Activated T-helper 1 cell treated with Interleukin-2 at 50 U/mL for 16 hours (primary cell): ENCODE measurements at places on chromosomes 4 and X.

DNA sequence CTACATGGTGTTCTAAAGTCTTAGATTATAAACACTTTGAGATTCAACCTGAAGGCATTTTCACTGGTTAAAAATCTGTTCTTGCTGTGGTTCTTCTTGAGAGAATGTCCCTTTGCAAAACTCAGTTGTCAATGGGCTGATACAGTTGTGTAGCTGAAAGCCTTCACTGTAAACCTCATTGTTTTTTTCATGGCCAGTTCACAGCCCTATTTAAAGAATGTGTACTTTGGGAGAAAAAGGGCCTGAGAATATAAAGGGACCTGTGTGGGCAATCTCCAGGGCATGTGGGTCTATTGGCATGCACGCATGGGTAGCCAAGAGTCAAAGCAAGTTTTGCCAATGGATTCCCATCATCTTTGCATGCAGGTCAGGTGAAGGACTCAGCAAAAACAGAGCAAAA, 7.8 kb upstream of the MAP7D3 start:
- DNase-seq, result no peak

DNA sequence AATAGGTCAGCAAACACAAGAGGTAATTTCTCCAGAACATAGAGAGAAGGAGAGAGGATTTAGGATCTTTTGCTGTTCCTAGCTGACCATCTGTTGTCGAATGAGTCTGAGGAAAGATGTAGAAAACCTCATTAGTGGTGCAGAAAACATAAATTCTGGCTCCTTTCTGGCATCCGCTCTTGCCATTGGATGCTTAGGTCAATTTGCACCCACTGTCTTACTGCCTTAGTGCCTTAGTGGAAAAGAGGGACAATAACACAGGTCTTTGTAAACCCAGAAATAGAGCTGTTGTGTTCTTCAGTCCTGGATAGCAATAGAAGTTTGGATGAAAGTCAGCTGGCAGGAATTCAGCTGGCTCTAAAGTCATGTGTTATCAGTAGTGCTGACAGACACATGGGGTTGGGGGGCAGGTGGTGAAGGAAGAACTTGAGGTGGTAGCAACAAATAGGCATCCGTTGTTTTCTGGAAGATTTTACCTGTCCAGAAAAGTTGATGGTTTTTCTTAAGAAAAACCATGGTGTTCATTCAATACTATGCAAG, 78.2 kb downstream of the GLRA2 start:
- DNase-seq, result no peak

DNA sequence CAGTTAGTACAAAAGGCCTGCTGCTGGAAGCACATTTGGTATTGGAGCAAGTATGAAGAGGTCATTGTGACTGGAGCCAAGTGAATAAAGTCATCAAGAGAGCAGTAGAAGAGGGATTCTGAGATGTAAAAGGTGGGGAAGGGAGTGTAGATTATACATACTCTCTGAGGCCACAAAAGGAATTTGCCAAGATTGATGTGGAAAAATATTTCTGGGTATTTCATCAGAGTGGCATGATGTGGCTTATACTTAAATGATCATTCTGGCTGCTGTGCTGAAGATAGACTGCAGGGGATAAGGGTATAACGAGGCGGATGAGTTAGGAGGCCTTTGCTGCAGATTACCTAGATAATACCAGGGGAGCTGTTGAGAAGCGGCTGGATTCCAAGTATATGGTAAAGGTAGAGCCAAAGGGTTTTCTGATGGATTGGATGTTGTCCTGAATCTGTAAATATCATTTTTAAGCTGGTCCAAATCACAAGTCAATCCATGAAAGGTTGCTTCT, 231.8 kb upstream of the AGA start:
- no peak for DNase-seq

- no peak for DNase-seq
Observed at GRCh38 chr4:37389967-37390580, 145.5 kb downstream of the NWD2 start.

DNA sequence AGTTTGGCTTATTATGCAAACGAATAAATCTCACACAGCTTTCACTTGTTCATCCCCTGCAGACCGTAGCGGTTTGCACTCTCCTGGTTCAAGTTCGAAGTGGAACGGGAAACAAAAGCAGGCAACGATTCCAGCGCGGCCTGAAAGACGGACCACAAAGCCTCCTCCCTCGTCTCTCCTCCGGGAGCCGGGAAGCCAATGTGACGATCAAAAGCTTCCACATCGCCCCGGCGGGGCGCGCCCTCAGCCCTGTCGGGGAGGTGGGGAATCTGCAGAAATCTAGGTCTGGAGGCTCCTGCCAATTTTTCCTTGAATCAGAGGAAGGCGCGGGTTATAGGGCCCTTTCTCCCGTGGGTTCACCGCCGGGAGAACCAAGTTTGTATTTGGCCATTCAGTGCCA, 16.9 kb upstream of the ZIC3 start:
- DNase-seq, result no peak

GRCh38 chr4:45621971-45622370, 501.9 kb downstream of the GABRG1 start:
- no peak for DNase-seq

DNA sequence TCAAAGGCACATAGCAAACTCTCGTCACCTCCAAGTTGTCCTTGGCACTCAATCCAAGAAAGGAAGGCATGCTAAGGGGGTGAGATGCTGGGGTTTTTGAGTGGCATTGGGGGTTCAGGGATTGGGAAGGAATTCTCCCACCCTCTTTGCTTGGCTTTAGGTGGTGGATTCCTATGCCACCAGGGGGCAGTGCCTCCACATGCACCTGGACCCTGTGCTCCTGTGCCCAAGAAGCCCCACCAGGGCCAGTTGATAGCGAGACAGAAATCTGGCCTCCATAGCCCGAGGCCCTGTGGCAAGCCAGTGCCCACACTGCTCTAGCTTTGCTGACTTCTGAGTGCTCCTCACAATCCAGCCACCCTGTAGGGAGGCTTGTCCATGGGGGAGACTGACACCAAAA, 2.0 kb upstream of the FATE1 start:
- DNase-seq, result no peak

DNA sequence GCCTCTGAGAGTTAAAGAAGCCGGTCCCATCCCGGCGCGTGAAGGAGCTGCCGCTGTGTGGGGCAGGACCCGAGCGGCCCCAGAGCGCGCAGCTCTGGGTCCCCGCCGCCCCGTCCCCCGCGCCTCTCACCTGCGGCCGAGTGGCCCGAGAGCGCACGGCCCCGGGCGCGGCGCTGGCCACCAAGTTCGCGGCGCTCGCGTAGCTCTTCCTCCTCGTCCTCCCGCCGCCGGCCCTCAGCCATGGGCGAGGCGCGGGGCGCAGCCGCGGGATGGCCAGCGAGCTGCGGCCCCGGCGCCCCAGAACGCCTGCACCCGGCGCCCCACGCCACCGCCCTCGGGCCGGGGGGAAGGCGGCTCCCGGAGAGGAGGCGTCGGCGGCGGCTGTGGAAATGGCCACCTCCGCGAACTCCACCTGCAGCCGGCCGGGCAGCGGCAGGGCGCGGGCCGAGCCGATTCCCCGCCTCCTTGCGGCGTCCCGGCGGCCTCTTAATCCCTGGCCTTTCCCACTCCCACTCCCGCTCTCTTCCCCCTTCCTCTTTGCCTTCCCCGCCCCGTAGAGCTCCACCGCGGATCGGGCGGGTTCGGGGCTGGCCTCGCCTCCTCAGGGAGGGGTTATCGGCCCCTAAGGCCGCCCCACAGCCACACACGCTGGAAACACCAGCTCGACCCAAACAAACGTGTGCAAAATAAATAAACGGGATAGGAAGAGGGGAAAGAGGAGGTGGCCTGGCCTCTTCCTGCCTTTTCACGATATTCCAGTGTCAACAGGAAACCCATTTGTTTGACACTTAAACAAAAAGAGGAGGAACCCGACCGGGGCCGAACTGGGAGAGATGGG, at the start of gene SH3D19:
SH3D19 (minus strand) TSS at position 495 of the 838 bp plus-strand sequence; CDS start at position 242, 253 bp downstream.
- no peak for DNase-seq

DNA sequence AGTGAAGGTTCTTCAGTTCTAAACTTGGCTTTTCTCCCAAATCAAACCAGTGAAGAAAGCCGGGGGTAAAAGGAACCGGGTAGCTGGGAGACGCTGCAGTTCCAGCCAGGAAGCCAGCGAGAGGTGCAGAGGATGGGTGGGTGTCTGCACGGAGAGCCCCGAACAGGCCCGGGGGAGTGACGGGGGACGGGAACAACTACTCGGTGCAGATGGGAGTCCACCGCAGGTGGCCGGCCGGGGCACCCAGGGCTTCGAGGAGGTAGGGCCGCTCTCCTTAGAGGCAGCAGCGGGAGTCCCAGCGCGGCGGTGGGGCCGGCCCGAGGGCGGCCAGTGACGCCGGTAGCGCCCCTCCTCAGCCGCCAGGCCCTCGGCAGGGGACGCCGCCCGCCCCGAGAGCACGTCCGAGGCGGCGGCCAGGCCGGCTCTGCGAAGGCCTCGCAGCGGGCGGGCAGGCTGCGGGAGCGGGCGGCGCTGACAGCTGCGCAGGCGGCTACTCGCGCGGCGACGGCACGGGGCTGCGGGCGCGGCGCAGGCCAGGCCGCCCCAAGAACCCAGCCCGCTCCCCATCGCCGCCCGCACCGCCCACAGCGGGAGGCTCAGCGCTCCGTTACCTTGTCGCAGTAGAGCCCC, 449 bp downstream of the FBXL5 start:
- peak; percentile 19 for DNase-seq

- no peak for DNase-seq
Observed at GRCh38 chr4:123469245-123469644, 72.7 kb downstream of the SPRY1 start.

DNA sequence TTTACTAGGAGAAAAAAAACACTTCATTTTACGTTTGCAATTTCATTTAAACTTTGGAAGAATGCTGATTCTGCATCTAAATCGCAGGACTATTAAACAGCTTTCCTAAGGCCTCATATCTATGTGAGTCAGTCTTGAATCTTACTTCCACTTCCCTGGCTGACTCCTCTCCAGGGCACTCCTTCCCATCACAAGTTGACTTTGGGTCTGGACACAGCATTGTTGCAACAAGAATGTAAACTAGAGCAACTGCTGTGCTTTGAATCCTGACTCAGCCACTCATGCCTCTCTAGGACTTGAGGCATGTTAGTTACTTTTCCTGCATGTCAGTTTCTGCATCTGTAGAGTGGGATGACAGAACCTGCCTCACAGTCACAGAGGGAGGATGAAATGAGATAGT, 413.8 kb downstream of the FAT4 start:
- DNase-seq, result no peak

GRCh38 chr4:16315456-16315855, 89.2 kb upstream of the TAPT1 start:
- DNase-seq, result no peak

GRCh38 chr4:74583089-74583700, 138.3 kb downstream of the AREG start:
- no peak for DNase-seq

GRCh38 chr4:127212701-127213100, 420.1 kb upstream of the INTU start:
- no peak for DNase-seq

- DNase-seq, result no peak
Observed at GRCh38 chr4:112031712-112032328, 113.4 kb upstream of the FAM241A start.

DNA sequence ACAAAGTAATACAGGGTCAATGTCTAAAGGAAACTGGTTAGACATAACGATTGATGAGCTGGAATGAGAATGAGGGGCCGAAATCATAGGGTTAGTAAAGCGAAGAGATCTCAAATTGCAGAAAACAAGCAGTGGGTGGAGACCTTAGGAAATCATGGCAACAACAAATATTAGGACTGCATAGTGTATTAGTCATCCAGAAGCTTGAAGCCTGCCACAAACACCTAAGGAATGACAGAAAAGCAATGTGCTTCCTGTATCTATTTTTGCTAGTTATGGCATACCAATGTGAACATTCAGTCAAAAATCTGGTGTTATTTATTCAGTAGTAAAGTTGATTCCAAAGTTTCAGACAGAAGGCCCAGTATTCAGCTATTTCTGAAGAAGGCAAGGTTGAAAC, 410.9 kb upstream of the CT83 start:
- no peak for DNase-seq

GRCh38 chr4:40546969-40547788, 82.5 kb downstream of the RBM47 start:
- no peak for DNase-seq

DNA sequence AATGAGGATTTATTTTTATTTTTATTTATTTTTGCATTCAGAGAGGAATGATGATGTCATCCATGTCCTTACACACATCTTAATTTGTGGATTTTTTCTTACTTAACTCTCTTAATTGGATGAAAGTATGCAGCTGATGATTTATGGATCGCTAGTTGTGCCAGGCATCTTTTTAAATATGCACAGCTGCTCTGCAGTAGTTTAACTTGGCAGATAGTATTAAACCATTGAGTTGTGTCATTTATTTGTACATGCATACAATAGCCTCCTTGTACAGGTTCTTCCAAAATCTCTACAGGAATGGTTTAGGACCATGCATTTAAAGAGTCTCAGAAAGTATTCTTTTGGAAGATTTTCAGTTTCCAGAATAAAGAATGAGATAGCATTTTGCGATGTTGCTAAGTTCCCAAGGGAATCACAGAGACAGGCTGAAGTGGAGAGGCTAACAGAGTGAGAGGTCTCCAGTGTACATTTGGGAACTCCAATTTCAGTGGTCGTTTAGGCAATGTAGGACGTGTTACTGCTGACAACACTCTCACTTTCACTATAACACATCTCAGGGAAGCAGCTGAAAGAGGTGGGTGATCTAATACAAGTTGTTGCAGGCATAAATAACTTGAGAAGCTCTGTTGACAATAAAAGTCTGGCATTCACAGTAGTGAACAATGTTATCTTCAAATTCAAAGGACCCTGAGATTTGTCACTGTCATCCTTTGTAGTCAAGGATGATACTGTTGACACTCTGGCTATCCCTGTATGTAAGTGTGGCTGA, 49.9 kb upstream of the SCRG1 start:
- no peak for DNase-seq

GRCh38 chr4:138911909-138912703, 103.5 kb upstream of the NOCT start:
- no peak for DNase-seq

DNA sequence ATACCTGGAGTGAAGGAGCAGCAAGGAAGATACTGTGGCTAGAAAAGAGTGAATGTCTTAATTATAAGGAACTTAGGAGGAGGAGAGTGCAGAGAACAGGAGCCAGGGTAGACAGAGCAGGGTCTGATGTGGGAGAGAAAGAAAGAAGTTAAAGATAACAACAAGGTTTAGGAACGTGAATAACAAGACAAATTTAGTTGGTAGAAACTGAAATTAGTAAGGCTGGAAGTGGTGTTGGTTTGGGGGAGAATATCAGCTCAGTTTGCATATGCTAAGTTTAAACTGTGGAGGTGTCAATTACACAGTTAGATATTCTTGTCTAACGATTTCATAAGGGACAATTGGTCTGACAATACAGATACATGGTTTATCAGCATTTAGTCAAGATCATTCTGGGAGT, 1123.7 kb upstream of the PABPC4L start:
- DNase-seq, result no peak

- DNase-seq, result no peak
Observed at GRCh38 chr4:38456096-38456495, 207.9 kb upstream of the KLF3 start.

DNA sequence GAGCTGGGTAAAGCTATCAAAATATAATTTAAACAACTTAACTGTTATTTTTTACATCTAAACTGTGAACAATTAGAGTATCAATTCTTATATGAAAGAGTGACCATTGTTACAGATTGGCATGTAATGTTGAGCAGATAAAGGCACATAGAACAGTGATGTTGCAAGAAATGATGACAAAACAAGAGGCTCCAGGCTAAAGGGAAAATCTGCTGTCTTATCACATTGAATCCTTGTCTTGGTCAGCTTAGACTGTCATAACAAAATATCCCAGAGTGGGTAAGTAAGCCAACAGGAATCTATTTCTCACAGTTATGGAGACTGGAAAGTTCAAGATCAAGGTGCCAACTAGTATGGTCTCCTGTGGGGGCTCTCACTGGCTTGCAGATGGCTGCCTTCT, 154.1 kb upstream of the PPP3CA start:
- no peak for DNase-seq

- no peak for DNase-seq
Observed at GRCh38 chr4:164768516-164768915, 14.6 kb downstream of the SMIM31 start.
